Stimulated activated CD4-positive, alpha-beta T cell treated with anti-CD3 and anti-CD28 coated beads, TNF-alpha, amount 100 ng/mL, for 1 hour (primary cell): ENCODE measurements at places on chromosomes 4 and X.

DNA sequence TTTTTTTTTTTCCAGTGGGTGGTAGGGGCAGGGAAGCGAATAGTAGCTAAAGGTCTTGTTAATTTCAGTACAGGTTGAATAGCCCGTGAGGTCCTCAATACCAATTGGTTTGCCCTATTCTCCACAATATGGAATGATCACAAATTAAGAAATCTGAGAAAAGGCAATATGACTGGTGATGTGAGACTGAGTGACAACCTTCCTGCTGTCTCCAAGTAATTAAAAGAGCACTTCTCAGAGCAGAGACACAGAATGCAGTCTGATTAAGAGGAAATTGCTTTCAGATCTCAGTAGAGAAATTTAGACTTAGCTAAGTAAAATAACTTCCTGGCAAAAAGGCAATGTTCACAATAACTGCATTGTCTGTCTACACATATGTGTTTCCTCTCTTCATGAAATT lies 23.0 kb downstream of the GPR174 start:
- no peak for DNase-seq

GRCh38 chr4:118741301-118741855 lies 56.2 kb downstream of the METTL14 start:
- DNase-seq, result no peak

- DNase-seq, result no peak
These were observed 51.5 kb upstream of the TRPC3 start for GRCh38 chr4:122003335-122003734.

DNA sequence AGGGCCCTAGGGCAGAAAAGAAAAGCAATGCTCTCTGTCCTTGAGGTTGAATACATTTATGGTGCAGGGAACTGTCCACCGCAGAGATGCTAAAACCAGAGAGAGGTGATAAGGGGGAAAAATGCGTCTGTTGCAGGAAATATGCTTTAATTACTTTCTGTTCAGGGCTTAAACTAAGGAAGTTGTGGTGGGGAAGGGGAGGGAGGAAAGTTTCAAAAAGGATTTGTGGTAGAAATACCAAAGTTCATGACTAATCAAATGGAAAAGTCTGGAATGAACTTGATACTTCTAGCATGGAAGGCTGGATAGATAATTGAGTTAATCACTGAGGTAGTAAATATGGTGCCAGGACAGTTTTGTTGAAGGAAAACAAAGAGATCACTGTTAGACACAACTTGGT lies 99.0 kb downstream of the ASB9 start:
- no peak for DNase-seq

DNA sequence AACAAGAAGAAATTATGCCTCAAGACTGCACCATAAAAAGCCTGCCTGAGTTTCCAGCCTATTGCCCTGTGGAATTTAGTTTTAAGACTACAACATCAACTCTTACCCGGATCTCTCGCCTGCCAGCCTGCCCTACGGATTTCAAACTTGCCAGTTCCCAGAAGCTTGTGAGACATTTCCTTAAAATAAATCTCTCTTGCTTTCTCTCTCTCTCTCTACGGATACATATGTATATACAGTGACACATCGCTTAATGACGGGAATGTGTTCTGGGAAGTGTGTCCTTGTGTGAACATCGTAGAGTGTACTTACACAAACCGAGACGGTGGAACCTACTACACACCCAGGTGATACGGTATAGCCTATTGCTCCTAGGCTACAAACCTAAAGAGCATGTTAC lies 79.5 kb downstream of the CLNK start:
- DNase-seq, result no peak

- no peak for DNase-seq
These were observed 10.0 kb downstream of the BEX3 start for GRCh38 chrX:103386332-103386731.

- DNase-seq, result no peak
These were observed 60.6 kb downstream of the NBDY start for GRCh38 chrX:56789518-56790070.

- no peak for DNase-seq
These were observed 17.6 kb downstream of the GAK start for GRCh38 chr4:914531-914930.

GRCh38 chr4:158809611-158810486 lies 41.0 kb downstream of the FNIP2 start:
- no peak for DNase-seq

- no peak for DNase-seq
These were observed 50.0 kb downstream of the IQCM start for GRCh38 chr4:149765630-149766029.

GRCh38 chrX:47918274-47918673 lies 81.6 kb downstream of the ZNF81 start:
- no peak for DNase-seq

DNA sequence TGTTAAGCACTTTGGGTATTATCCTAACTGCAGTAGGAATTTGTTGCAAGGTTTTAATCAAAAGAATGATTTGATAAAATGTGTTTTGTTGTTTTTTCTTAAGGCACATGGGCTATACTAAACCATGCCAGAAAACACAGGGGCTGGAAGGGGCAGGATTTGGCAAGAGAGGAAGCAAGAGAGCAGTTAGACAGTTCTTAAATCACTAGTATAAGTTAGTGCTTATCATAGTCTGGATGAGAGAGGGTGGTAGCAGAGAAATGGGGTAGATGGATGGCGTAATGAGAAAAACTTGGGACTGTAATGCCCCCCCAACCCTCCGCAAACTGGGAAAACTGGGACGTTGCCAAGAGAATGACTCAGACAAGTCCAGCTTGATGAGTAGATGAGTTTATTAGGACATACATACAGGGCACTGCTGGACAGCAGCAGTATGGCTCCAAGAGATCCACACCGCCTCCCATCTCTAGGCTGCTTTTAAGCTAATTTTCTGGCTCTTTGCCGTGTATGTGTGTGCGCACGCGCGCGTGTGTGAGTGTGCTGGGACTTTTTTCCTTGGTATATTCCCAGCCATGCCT lies 151.5 kb downstream of the PDLIM5 start:
- no peak for DNase-seq

GRCh38 chr4:173527103-173527891 lies 2.7 kb downstream of the HAND2 start:
- DNase-seq, result no peak

GRCh38 chr4:1374706-1375045 lies 27.7 kb downstream of the UVSSA start:
- no peak for DNase-seq

DNA sequence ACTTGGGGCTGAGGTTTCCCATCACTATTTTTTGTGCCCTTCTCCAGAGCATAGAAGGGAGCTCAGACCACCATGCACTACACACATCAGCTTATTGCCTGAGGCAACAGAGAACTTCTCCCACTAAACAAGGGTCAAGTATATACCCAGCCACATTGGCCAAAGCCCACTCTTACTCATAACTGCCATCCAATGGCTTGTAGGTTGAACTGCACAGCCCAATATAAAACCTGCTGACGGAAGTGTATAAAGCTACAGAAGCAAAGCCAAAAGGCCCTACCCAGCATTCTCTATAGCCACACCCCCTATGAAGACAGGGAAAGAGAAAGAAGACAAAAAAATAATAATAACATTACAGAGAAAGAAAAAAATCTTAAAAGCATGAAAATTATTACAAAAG lies 139.7 kb downstream of the LRBA start:
- no peak for DNase-seq

- DNase-seq, result no peak
These were observed 11.9 kb downstream of the EDNRA start for GRCh38 chr4:147492761-147493160.

DNA sequence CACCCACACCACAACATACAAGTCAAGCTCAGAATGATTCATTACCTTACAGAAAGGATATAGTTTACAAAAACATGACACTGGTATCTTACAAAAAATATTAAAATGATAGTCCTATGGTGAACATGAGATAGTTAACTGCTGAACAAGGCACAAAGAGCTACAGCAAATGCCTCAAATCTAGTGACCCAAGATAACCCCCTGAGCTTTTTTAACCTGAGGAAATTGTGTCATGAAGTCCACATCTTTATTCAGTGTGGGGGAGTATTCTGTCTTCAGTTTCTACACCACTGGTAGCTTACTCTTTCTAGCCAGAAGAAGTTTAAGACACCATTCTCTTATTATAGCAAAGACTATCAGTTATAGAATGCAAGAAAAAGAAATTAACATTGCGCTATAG lies 218.7 kb downstream of the MAPK10 start:
- no peak for DNase-seq

DNA sequence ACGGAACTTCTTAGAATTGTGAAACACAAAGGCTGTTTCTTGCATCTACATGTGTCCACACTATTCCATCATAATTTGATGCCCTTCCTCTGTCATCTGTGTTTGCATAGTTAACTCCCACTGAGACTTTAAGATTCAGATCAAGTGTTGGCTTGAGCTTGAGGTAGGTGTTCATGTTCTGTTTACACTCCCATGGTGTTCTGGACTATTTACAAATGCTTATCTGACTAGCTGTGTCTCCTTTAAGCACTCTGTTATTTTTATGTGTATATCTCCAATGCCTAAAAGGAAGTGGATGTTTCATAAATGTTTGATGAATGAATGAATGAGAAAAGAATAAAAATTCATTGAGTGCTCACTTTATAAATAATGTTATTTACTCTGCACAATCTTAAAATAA lies 622.7 kb downstream of the RAB28 start:
- no peak for DNase-seq

DNA sequence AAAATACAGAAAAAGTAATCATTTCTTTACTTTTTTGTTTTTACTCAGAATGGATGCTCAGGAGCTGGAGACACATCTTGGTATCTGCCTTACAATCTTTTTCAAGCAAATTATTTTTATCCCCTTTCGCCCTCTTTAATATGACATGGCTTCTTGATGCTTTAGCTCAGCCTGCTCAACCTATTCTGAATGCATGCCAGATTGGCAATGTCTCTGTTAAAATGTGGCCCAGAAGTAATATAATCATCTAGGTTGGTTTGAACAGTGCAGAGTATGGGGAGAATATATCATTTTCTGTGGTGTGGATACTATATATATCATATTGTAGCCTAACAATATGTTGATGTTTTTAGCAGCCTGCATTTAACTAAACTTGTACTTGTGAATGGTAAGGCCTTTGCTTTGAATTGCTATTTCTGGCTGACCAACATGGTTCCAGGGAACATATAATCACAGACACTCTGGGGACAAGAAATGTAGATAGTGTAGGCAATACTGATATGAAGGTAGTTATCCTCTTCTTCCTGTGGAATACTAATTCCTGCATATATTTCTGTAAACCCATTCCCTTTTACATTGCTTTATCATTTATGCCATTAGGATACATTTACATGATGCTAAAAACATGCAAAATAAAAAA lies 282.7 kb downstream of the PPP3CA start:
- DNase-seq, result no peak
